Stimulated activated CD8-positive, alpha-beta memory T cell treated with anti-CD3 and anti-CD28 coated beads, Interleukin-12 subunit alpha, Interleukin-12 subunit beta, amount 100 ng/mL, for 4 hours (primary cell): ENCODE measurements at places on chromosomes 5 and 9.

- no peak for DNase-seq
Observed at GRCh38 chr9:133714606-133715294, 23.4 kb downstream of the SARDH start.

DNA sequence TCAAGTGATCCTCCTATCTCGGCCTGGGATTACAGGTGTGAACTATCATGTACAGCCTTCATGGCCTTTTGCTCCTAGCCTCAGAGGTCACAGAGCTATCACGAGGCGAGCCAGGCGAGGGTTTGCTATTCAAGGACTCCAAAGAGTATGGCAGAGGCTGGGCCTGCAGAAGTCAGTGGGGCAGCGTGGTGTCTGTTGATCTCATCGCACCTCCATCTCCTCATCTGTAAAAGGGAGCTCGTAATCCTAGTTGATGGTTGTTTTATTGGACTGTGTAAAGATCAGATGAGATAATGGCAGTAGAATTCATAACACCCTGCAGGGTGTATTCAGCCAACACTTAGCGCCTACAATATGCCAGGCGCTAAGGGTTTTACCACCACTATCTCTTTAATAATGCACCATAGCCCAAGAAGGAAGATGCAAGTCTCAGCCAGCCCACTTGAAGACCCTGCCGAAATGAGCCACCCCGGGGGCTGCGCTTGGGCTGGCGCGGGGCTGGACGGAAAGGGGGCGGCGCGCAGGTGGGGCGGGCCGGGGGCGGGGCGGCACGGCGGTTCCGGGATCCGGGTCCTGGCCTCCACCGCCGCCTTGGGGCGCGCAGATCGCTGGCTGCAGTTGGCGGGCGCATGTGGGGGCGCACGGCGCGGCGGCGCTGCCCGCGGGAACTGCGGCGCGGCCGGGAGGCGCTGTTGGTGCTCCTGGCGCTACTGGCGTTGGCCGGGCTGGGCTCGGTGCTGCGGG, at the start of gene GALNT12:
TSS of gene GALNT12 (plus strand) at position 601 of the 744 bp plus-strand sequence. CDS start at position 630, 29 bp downstream.
- DNase-seq, result peak; percentile 39

- DNase-seq, result no peak
Observed at GRCh38 chr5:105708442-105708841, 1962.3 kb downstream of the EFNA5 start.

DNA sequence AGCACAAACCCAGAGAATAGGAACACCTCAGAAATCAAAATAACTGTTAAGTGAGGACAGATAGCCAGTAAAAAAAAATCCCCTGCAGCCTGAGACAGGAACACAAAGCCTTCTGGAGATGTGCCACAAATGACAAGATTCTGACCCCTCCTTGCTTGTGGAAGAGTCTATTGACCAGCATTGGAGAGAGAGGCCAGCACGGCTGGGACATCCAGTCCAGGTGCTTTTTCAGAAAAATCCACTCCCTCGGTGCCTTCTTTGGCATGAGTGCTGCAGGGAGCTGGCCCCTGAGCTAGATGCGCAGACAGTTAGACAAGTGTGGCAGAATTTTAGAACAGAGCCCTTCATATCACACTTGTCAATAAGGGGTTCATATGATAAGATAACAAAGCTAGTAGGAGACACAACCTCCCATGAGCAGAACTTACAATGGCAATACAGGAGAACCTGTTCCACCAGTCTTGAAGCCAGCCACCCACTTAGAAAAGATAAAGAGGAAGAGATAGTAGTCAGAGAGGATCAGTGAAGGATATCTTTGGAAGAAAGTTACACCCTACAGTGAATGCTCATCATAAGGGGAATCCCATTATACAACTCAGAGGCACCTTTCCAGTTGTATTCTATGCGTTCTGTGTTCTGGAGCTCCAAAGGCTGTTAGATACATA, 298.4 kb downstream of the TLE1 start:
- no peak for DNase-seq

DNA sequence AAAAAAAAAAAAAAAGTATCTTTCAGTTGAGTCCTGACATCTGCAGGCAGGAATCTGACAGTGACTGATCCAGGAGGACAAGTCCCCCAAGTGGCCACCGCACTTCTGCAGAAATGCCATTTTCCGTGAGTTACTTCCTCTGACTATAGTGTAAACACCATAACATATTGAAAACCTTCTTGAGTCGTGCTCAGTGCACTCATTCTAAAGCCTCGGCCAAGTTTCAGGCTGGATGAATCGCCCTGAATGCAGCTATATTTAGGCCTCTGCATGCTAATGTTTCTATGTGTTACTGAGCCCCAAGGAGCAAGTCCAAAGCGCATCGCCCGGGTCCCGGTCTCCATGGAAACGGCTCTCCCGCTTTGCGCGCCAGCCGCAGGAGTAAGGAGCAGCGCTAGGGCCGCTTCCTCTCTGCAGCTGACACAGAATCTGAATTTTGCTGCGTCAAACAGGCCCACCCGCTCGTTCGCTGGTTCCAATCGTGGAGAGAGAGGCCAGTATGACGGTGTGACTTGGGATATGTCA, 335.4 kb downstream of the MSX2 start:
- DNase-seq, result no peak

GRCh38 chr9:110975278-110975677, 63.0 kb downstream of the LPAR1 start:
- no peak for DNase-seq

- no peak for DNase-seq
Observed at GRCh38 chr9:32589083-32589723, 16.2 kb upstream of the NDUFB6 start.

DNA sequence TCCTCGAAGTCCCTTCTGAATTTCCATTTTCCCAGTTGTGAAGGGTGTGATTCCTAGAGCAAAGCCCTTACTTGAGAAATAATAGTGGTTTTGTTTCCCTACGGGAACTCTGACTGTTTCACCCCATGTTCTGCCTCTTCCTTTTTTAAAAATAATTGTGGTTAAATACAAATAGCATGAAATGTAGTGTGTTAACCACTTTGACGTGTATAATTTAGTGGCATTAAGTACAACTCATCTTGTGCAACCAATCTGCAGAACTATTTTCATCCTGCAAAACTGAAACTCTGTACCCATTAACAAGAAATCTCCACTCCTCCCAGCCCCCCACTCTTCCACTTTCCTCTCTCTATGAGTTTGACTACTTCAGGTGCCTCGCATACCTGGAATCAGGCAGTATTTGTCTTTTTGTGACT, 35.6 kb upstream of the HAND1 start:
- DNase-seq, result no peak

DNA sequence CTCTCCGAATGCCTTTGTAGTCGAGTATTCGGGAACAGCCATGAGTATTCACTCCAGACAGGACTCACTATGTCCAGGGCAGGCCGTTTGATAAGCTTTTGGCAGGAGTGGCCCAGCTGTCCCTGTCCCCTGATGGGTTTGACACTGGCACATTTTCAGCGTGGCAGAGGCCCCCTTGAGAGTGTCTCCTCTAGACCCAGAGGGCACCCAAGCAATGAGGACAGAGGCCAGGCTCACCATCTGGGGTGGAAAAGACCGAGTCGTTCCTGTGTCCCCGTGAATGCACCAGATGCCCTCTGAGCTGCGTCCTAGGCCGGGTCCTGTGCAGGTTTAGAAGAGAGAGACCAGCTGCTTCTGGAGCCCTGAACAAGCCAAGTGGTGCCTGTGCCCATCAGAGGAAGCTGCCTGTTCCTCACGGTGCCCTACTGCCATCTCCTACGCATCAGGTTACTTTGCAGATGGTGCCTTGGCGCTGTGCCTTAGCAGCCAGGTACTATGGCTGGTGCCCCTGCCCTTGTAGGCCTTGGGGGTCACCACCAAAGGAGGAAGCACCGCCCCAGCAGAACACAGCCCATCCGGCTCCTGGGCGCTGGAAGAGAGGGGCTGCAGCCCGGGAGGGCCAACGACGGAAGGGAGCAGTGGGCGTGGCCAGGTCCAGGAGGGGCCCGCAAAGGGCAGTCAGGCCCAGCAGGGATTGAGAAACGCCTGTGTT, 42.4 kb downstream of the LRSAM1 start:
- DNase-seq, result no peak

- DNase-seq, result no peak
Observed at GRCh38 chr9:116153765-116154333, at the start of gene PAPPA. Gene PAPPA, plus strand, starts transcription at chr9:116153791. Its CDS starts 382 bp downstream, at chr9:116154173.
